Vagina (tissue), 2 donors: ENCODE measurements at places on chromosomes 7 and 10. TPM values are rescaled to one million over a fixed set of nuclear protein-coding genes. Genes with fewer than 3 reads are reported as not detected.

DNA sequence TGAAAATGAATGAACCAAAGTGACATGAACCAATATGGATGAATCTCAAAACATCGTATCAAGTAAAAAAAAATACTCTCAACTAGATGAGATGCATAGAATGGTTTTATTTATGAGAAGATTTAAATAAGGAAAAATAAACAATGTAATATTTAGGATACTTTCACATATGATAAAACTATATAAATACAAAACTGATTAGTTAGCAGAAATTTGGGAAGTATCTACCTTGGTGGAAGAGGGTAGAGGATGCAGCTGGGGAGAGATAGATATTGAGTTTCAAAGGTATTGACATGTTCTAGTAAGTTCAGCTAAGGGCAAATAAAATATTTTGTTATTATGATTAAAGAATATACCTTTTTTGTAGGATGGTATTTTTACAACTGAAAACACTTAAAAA, 463.1 kb downstream of the SH2D4B start:
- no peaks in the 10 kb centered on the region for H3K27me3 ChIP-seq
- H3K4me1 ChIP-seq = no peaks in the 10 kb centered on the region

DNA sequence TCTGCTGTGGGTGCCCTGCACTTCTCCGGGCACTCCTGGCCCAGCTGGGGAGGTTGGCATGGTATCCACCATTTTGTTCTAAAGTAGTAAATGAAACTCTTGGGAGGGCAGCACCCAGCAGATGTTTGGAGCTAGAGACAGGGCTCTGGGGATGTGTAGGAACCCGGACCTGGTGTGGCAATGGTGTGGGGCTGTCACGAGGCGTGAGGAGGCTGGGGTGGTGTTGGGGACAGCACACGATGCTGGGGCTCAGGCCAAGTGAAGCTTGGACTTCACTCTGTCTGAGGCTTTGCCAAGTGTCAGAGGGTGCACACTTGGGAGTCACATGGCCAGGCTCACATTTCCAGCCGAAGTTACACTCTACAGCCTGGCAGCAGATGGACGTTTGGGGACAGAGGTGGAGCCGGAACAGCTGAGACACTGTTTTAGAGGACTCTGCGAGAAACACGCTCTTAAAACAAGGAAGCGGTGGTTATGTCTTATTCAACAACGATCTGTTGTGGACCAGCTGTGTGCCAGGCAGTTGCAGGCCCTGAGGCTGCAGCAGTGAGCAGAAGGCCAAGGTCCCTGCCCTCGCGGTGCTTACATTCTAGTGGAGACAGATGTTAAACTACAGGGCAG, 118.2 kb downstream of the CUX1 start:
- H3K4me1 ChIP-seq = peaks cover 49% of the 10 kb centered on the region
- H3K36me3 ChIP-seq = no peaks in the 10 kb centered on the region
- DNase-seq = no peak

- no peaks in the 10 kb centered on the region for H3K36me3 ChIP-seq
- H3K4me1 ChIP-seq = peaks cover 4% of the 10 kb centered on the region
- no peak for DNase-seq
- H3K27me3 ChIP-seq = no peaks in the 10 kb centered on the region
- no peak overlapping the region for H3K4me3 ChIP-seq
These were observed 61.8 kb upstream of the CAPZA2 start for GRCh38 chr7:116800594-116800993.

- DNase-seq = no peak
- H3K36me3 ChIP-seq = no peaks in the 10 kb centered on the region
- H3K27ac ChIP-seq = no peak overlapping the region
- no peak overlapping the region for H3K4me3 ChIP-seq
- H3K27me3 ChIP-seq = no peaks in the 10 kb centered on the region
- no peaks in the 10 kb centered on the region for H3K4me1 ChIP-seq
These were observed 74.8 kb upstream of the CDK1 start for GRCh38 chr10:60703266-60704041.

GRCh38 chr10:96772196-96772595, 51.9 kb upstream of the PIK3AP1 start:
- H3K27me3 ChIP-seq = no peaks in the 10 kb centered on the region
- H3K4me3 ChIP-seq = no peak overlapping the region
- H3K36me3 ChIP-seq = no peaks in the 10 kb centered on the region
- no peak overlapping the region for H3K27ac ChIP-seq

GRCh38 chr7:81769891-81770727, at the start of gene HGF:
Gene HGF, minus strand, starts transcription at chr7:81770047. Its CDS starts 76 bp downstream, at chr7:81769971.
- peak; percentile 92 for DNase-seq
- no peaks in the 10 kb centered on the region for H3K36me3 ChIP-seq
- H3K4me1 ChIP-seq = peaks cover 31% of the 10 kb centered on the region
- no peaks in the 10 kb centered on the region for H3K27me3 ChIP-seq
- peak within 1 kb of the TSS; percentile 82 for H3K27ac ChIP-seq

DNA sequence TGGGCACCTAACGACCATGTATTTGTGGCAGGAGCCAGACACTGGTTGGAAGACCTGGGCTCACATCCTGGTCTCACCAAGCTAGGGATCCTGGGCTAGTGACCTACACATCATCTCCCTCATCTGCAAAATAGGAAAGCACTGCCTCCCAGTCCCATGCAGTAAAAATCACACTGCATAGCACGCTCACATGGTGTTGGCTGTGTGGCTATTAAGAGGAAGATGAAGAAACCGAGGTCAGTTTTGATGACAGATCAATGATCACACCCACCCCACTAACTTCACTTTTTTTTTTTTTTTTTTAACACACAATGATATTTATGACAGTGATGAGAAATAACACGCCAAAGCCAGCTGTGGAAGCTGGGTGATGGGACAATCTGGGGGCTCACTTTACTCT, 146.5 kb downstream of the RNF216 start:
- H3K27me3 ChIP-seq = no peaks in the 10 kb centered on the region
- DNase-seq = no peak
- H3K4me3 ChIP-seq = no peak overlapping the region
- peak overlapping the region; percentile 78 for H3K27ac ChIP-seq

DNA sequence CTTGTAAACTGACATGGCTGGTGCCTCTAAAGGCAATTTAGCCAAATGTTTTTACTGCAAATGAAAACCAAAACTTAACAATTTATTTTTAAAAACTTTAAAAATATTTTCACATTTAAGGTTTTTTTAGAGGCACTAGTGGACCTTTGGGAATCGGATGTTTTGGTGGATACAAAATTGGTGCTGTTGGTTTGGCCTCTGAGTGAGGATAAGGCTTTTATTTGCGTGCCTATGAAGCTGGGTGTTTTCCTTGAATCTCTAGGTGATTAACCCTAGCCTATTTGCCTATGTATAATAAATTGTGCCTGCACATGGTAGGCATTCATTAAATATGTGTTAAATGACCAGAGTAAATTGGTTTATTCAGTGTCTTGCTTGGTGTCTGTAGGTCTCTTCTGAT, 2.9 kb upstream of the SGCE start:
- no peaks in the 10 kb centered on the region for H3K36me3 ChIP-seq
- peaks cover 18% of the 10 kb centered on the region for H3K4me1 ChIP-seq
- H3K27me3 ChIP-seq = no peaks in the 10 kb centered on the region
- DNase-seq = no peak

- DNase-seq = no peak
- H3K27ac ChIP-seq = no peak overlapping the region
- no peaks in the 10 kb centered on the region for H3K27me3 ChIP-seq
- no peaks in the 10 kb centered on the region for H3K36me3 ChIP-seq
- H3K4me1 ChIP-seq = no peaks in the 10 kb centered on the region
These were observed 27.1 kb downstream of the NMT2 start for GRCh38 chr10:15141136-15142054.

Gene KIAA1549
- 2.9 TPM for total RNA-seq

Gene ANLN
- 18.9 TPM for total RNA-seq

Gene UTF1
- total RNA-seq = not detected

Gene ITIH2
- total RNA-seq = not detected

Gene SEM1
- 17.2 TPM for total RNA-seq

Gene HHEX
- total RNA-seq = 6.1 TPM

Gene TAS2R4
- 1.5 TPM for total RNA-seq
